ENCODE measurements at places on chromosomes 3 and 15. TPM values are rescaled to one million over a fixed set of nuclear protein-coding genes. Genes with fewer than 3 reads are reported as not detected.

The GRIP2 gene
- 0.40 TPM for total RNA-seq

- DNase-seq, result no peak
Measured at GRCh38 chr15:85889956-85890619, 95.4 kb upstream of the KLHL25 start.

GRCh38 chr3:172275586-172275985 is 172.7 kb downstream of the GHSR start:
- DNase-seq, result no peak

- DNase-seq, result no peak
Measured at GRCh38 chr3:102398176-102398575, 36.6 kb upstream of the ZPLD1 start.

The CLSTN2 gene
- 13.1 TPM for total RNA-seq

The PLD1 gene
- total RNA-seq, result 21.0 TPM

The CDC25A gene
- 4.0 TPM for total RNA-seq
